Muscle of leg (tissue), 16 donors: ENCODE measurements at places on chromosomes 6 and 20. TPM values are rescaled to one million over a fixed set of nuclear protein-coding genes. Genes with fewer than 3 reads are reported as not detected.
A peak's percentile ranks its signal among the peaks of the same experiment; 100 is the strongest.

DNA sequence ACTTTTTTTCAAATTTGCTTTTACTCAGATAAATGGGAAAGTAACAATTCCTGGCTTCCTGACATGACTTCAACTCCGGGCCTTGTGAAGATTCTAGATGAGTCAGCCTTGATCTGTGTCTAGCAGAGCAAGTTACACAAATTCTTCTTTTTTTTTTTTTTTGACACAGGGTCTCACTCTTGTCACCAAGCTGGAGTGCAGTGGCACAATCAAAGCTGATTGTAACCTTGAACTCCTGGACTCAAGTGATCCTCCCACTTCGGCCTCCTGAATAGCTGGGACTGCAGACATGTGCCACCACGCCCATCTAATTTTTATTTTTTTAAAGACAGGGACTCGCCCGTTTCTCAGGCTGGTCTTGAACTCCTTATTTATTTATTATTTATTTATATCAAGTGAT lies 7.3 kb upstream of the ARHGAP18 start:
- H3K27me3 ChIP-seq, result no peaks in the 10 kb centered on the region
- H3K4me3 ChIP-seq, result no peak overlapping the region
- peaks cover 3% of the 10 kb centered on the region for H3K4me1 ChIP-seq
- H3K27ac ChIP-seq, result no peak overlapping the region
- peak; percentile 58 for DNase-seq

GRCh38 chr20:50247196-50248094 lies 56.8 kb downstream of the CEBPB start:
- no peaks in the 10 kb centered on the region for H3K36me3 ChIP-seq
- H3K27ac ChIP-seq, result no peak overlapping the region
- H3K4me1 ChIP-seq, result peaks cover 10% of the 10 kb centered on the region
- no peak for DNase-seq
- H3K27me3 ChIP-seq, result no peaks in the 10 kb centered on the region

GRCh38 chr6:64054861-64055260 lies 419.3 kb downstream of the PHF3 start:
- no peak overlapping the region for H3K4me3 ChIP-seq
- H3K27me3 ChIP-seq, result no peaks in the 10 kb centered on the region
- H3K4me1 ChIP-seq, result no peaks in the 10 kb centered on the region
- no peaks in the 10 kb centered on the region for H3K36me3 ChIP-seq

DNA sequence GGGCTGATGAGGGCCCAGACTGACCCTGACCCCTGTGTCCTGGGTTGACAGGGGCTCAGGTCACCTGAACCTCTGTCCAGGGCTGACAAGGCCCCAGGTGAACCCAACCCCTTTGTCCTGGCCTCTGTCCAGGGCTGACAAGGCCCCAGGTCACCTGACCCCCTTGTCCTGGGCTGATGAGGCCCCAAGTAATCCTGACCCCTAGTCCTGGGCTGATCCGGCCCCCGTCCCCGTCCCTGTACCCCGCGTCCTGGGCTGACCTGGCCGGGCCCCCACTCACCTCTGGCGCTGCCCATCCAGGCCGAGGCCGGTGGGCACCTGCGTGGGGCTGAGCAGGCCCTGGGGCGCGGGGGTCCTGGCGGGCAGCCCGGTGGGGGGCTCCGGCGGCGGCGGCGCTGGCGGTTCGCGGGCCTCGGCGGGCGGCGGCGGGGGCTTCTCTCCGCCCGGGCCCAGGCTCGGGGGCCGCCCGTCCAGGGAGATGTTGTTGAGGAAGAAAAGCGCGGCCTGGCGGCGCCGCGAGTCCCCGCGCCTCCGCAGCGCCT lies 379 bp downstream of the CABLES2 start:
- H3K36me3 ChIP-seq, result no peaks in the 10 kb centered on the region
- DNase-seq, result no peak
- no peak overlapping the region for H3K27ac ChIP-seq
- H3K4me3 ChIP-seq, result peak overlapping the region; percentile 59
- peaks cover 60% of the 10 kb centered on the region for H3K4me1 ChIP-seq

- no peak overlapping the region for H3K27ac ChIP-seq
- H3K27me3 ChIP-seq, result no peaks in the 10 kb centered on the region
- H3K4me3 ChIP-seq, result no peak overlapping the region
- no peaks in the 10 kb centered on the region for H3K36me3 ChIP-seq
- H3K4me1 ChIP-seq, result peaks cover 3% of the 10 kb centered on the region
These were observed 8.2 kb upstream of the SLC2A12 start for GRCh38 chr6:134060491-134061106.

- H3K4me3 ChIP-seq, result no peak overlapping the region
- no peak for DNase-seq
- no peaks in the 10 kb centered on the region for H3K36me3 ChIP-seq
- H3K4me1 ChIP-seq, result no peaks in the 10 kb centered on the region
- no peaks in the 10 kb centered on the region for H3K27me3 ChIP-seq
These were observed 904.1 kb upstream of the MANEA start for GRCh38 chr6:94673251-94673650.

DNA sequence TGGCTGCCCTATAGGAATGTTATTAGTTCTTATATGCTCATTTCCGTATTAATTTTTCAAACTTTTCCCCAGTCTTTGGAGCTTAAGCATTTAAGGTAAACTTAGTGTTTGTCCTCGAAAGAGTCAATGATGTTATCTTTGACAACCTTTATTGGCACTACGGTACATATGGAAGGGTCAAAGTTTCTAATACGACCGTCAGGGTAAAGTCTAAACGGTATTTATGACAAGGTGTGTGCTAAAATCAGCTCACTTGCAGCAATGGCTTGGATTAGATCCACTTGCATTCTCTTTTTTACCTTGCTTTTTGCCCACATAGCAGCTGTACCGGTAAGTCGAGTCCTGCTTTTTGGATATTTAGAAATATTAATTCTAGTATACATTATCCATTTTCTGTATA lies at the start of gene MEP1A:
Gene MEP1A, plus strand, starts transcription at position 252 of the 400 bp plus-strand sequence. Its CDS starts 10 bp downstream, at position 262.
- no peaks in the 10 kb centered on the region for H3K4me1 ChIP-seq
- H3K27ac ChIP-seq, result no peak within 1 kb of the TSS
- no peaks in the 10 kb centered on the region for H3K27me3 ChIP-seq
- H3K36me3 ChIP-seq, result no peaks in the 10 kb centered on the region

DNA sequence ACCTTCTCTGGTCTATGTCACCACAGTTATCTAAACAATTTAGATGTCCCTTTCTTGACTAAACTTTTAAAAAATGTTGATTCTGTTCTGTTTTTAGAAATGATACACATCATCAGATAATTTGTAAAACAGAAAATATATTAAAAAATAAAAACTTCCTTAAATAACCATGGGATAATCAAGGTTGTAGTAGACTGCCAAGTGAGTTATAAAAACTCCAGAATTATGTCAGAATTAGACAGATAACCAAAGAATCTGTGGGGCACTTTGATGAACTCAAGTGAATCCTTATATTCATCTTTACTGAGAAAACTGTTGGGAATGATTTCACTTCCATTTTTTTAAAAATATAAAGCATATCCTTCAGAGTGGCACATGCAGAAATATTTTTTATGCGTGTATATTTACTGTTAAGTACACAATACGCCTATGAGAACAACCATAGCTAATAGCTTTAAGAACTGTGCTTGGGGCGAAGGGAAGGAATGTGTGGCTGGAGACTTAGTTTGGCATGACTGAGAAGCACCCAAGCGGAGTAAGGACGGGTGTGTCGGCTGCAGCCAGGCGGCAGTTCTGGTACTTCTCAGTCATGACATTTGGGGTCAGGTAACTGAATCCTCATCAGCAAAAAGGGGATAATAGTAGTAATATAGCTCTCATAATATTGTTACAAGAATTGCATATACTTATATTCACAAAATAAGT lies 604.7 kb upstream of the CITED2 start:
- H3K4me3 ChIP-seq, result no peak overlapping the region
- peaks cover 10% of the 10 kb centered on the region for H3K4me1 ChIP-seq
- no peak overlapping the region for H3K27ac ChIP-seq
- DNase-seq, result peak; percentile 21
- H3K27me3 ChIP-seq, result no peaks in the 10 kb centered on the region

DNA sequence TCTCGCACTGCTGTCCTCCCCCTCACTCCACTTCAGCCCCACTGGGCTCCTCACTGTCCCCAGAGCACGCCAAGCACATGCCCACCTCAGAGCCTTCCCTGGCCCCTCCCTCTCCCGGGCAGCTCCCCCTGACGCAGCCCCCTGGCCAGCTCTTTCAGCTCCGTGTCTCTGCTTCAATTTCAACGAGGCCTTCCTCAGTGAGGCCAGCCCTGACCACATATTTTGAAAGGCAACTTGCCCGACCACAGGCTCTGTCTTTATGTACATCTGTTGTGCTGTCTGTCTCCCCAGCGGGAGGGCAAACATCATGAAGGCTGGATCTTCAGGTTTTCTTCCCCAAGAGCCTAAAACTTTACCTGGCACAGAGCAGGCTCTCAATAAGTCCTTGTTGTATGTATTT lies 44.6 kb downstream of the JPH2 start:
- peaks cover 26% of the 10 kb centered on the region for H3K36me3 ChIP-seq
- peak; percentile 32 for DNase-seq
- peaks cover 80% of the 10 kb centered on the region for H3K4me1 ChIP-seq
- peak overlapping the region; percentile 86 for H3K27ac ChIP-seq
- H3K27me3 ChIP-seq, result no peaks in the 10 kb centered on the region
- H3K4me3 ChIP-seq, result no peak overlapping the region

The TDP2 gene
- 16.0 TPM for total RNA-seq

The OVOL2 gene
- total RNA-seq, result not detected

The PRSS16 gene
- total RNA-seq, result 0.09 TPM

The SPO11 gene
- not detected for total RNA-seq

The ETV7 gene
- 0.04 TPM for total RNA-seq

The CPXM1 gene
- 41.5 TPM for total RNA-seq

The SYCP2L gene
- total RNA-seq, result 2.6 TPM

The BPI gene
- total RNA-seq, result 0.40 TPM

The LZTS3 gene
- total RNA-seq, result 2.2 TPM

The GABRR2 gene
- 0.53 TPM for total RNA-seq
